Stimulated activated CD4-positive, alpha-beta T cell treated with anti-CD3 and anti-CD28 coated beads, Interleukin-15, amount 100 ng/mL, for 24 hours (primary cell): ENCODE measurements at places on chromosomes 3 and 15.

DNA sequence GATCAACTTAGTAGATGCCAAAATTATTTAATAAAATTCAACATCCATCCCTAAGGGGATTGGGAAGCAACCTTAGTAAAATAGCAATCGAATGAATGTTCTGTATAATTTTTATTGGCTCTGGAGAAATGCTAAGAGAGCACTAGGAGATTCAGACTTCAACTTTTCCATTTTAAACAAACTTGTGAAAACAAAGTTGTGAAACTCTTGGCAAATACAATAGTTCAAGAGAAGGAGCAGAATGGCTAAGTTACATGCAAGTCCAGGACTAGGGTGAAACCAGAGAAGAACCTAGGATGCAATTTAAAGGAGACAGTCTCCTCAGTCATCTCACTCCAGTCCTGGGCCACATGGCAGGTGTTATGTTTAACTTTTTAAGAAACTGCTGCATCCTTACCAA is 16.7 kb upstream of the ZNF280D start:
- no peak for DNase-seq

DNA sequence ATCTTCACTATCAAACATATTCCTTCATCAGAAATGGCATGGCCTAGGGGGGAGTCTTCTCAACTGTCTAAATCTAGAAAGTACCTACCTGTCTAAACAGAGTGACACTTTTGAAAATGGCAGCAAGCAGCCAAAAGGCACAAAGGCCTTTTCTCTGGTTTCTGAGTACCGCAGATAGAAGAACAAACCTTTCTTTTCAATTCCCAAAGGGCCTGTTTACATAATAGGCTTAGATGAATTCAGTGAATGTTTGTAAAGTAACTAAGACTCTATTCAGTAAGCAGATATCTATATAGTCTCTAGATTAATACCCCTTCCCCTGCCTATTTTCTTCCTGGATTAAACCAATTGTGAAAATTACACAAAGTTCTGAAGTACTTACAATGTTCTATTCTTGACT is 7.1 kb downstream of the MYEF2 start:
- DNase-seq: no peak

DNA sequence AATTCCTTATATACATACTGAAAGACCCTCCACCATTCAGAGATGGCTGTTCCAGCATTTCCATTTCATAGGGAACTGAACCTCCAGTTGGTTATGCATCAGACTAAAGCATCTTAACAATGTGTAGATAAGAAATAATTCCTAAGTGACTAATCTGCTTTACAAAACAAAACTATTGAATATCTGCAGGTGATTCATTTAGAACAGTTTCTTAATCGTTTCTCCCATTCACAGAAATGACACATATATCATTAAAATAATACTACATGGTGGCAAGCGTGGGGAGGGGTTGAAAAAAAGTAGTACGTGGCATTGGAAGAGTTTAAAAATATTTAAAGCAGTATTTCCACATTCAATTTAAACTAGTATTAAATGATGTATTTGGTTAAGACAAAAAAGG is 19.5 kb downstream of the COPS2 start:
- DNase-seq: no peak

DNA sequence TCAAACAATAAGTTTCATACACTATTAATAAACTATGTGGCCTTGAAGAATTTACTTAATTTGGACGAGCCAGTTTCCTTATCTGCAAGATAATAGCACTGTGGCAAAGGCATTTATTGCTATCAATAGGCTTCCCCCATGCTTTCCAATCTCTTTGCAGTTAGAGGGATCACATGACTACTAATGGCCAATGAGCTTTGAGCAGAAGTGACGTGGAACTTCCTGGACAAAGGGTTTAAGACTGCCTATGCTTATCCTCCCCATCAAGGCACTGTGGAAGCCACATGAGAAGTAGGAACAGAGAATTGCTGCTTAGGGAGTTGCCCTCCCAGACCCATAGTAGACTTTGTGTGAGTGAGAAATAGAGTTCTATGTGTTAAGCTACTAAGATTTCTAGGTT is 16.7 kb upstream of the ZMAT3 start:
- no peak for DNase-seq

GRCh38 chr3:168476360-168476980 is 380.7 kb upstream of the GOLIM4 start:
- DNase-seq: no peak

DNA sequence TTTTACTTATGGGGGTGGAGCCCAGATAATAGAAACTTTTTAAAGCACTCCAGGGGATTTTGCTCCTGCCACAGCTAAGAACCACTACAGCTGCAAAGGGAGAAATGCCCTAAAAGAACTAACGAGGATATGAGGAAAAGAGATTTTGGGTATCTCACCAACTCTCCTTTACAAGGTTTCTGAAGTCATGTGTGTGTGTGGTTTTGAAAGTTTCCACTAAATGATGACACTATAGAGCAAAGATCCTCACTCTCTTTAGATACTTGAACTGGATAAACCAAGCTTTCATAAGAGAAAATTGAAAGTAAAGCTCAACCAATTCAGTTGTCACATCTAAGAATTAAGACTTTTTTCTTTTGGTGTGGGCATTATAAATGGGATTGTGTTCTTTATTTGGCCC is 455.3 kb upstream of the ALCAM start:
- DNase-seq: no peak

- no peak for DNase-seq
Measured at GRCh38 chr3:136235545-136235944, 14.6 kb upstream of the PCCB start.

- DNase-seq: no peak
Measured at GRCh38 chr15:32778391-32779176, 60.8 kb downstream of the GREM1 start.

- DNase-seq: no peak
Measured at GRCh38 chr15:52143873-52144272, 31.3 kb upstream of the BCL2L10 start.

GRCh38 chr3:36013425-36013824 is 366.9 kb upstream of the STAC start:
- DNase-seq: no peak

DNA sequence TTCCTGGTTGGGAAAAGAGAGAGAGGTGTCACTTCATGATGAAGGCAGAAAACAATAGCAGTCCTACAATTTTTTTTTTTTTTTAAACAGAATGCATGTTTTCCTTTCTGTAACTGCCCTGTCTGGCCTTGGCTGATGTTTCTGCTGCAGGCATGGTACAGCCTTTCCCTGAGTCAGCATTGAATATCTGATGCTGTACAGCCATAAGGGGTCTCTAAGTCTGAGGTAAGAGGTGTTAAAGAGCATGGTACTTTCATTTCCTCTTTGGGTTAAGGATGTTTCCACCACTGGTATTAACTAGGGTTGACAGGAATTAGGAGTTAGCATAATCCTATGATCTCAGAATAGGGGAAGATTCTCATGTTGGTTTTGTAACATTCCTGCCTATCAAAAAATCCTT is 147.4 kb downstream of the CHST2 start:
- DNase-seq: no peak

DNA sequence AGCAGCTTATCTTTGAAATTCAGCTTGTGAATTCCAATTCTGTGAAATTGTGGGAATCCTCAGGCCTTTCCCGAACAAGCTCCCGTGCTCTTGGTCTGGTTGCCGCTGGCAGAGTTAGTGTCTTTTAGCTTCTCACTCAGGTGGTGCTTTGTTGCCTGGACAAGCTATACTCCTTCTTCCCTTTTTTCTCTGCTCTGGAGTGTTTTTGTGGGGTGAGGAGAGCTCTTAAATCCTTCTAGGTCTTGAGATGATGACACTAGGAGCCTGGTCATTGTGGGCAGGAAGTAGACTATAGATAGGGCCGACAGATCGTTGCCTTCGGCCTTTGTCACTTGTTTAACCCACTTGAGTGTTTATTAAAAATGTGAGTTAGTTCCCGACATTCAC is 93.8 kb downstream of the SLCO3A1 start:
- no peak for DNase-seq

DNA sequence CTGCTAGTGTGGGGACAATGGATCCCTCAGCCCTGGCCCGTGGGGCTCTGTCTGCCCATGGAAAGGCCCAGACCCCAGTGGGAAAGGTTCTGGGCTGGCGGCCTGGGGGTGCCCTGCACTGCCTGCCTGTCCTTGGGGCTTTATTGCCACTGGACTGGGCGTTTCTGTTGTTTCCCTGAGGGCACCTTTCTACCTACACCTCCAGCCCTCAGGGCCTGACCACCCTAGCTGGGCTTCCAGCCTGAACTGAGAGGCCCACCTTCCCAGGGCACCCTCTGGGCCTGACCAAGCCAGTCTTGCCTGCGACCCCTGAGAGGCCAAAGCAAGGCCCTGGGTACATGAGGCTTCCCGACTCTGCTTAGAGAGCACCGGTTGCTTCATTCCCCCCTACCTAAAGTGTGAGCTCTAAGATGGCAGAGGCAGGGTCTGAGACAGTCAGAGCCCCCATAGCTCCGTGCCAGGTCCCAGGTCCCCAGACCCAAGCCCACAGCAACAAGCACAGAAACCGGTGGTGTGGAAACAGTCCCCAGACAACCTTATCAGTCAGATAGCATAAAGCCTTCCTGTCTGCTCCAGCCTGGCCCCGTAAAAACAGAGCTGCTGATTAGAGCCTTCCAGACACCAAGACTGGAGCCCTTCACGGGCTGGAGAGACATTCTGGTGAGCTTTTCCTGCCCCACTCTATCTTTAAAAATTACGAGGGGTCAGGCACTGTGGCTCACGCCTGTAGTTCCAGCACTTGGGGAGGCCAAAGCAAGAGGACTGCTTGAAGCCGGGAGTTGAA is 102.8 kb downstream of the CHSY1 start:
- no peak for DNase-seq

DNA sequence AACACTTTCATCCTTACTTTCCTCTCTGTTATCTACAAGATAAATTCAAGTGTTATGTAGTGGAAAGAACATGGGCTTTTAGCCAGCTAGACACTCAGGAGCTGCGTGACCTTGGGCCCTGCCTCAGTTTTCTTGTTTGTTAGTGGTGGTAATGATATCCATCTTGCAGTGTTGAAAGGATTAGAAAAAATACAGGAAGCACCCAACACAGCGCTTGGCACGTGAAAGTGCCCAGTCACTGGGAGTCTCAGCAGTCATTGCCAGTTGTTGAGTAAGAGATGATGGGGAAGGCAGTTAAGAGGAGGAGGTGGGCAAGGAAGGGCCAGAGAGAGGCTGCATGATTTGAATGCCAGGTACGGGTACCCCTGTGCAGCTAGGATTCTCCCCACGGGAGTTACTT is 5.3 kb downstream of the PDIA5 start:
- no peak for DNase-seq

DNA sequence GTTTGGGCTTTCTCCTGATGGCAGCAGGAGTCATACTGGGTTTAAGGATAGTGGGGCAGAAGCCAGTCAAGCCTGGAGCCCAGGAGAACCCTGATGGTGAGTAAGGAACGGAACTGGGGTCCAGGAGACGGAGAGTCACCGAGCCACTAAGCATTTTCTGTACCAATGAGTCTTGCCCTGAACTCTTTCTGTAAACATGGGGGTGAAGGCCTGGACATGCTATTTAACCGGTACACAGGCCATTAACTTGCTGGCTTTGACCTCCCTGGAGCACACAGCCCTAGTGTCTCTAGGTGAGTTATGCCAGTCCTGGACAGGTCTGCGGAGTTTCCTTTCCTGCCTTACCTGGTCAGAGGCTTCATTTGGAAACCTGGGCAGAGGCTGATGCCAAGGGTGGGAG is 3.9 kb downstream of the SLC6A6 start:
- DNase-seq: no peak

- DNase-seq: no peak
Measured at GRCh38 chr15:22228101-22228762, 147.9 kb downstream of the OR4M2 start.

- DNase-seq: no peak
Measured at GRCh38 chr3:134381831-134382442, 7.7 kb upstream of the AMOTL2 start.

- no peak for DNase-seq
Measured at GRCh38 chr15:62647202-62647842, 395.2 kb upstream of the TPM1 start.

DNA sequence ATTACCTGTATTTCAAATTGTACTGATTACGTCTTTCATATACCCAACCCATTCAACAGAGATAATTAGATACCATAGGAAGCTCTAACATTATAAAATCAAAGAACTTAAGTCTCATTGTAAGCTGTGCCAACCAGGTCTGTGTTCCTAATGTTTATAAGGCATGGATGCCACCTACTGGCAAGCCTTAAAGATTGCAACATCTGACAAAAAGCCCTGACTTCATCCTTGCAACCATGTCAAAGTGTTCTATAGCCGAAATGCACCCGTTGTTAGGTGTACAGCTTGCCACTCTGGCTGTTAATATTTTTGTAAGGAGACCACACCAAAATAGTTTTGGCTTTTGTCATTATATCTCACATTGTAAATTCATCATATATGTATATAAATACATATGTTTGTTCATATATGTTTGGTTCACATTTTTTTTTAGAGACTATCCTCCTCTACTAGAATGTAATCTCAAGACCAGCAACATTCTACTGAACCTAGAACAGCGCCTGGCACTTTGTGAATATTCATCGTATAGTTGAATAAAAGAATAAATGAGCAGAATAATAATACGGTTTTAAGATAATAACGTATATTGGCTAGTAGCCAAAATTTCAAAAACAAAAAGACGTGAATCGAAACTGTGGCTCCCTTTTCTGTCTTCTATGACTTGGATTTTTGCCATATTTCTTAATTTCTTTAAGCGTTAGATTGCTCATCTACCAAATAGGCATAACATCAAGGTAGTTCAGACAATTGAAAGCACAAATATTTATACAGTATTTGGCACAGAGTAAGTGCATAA is 258.1 kb downstream of the TBL1XR1 start:
- DNase-seq: peak; percentile 40

DNA sequence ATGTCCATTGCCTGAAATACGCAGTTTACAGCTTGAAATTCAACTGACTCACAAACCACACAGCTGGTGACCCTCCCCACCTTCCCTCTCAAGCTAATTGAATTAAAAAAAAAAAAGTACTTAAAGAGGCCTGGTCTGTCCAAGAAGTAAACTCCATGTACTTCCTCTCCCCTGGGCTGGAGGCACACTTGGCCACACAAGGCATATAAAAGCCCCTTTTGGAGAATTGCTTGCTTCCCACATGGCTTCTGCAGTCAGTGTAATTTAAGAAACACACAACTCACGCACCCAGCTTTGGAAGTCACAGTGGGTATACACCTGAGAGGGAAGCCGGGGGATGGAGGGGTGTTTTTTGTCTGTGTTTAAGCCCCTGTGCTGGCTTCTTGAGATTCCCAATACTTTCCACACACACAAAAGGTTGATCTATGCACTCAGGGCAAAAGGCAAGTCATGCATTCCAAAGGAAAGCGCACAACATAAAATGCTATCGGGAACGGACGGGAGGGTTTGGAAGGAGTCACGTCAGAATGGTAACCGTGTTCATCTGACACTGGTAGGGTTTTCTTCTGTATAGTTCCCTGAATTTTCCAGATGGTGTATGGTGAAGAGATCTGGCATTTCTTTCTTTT is 106.6 kb upstream of the ALDH1A3 start:
- no peak for DNase-seq

- DNase-seq: no peak
Measured at GRCh38 chr3:29515451-29515850, 234.6 kb downstream of the RBMS3 start.

GRCh38 chr3:79063624-79064023 is 704.2 kb downstream of the ROBO1 start:
- DNase-seq: no peak
